ENCODE measurements at places on chromosomes 16 and 17.

DNA sequence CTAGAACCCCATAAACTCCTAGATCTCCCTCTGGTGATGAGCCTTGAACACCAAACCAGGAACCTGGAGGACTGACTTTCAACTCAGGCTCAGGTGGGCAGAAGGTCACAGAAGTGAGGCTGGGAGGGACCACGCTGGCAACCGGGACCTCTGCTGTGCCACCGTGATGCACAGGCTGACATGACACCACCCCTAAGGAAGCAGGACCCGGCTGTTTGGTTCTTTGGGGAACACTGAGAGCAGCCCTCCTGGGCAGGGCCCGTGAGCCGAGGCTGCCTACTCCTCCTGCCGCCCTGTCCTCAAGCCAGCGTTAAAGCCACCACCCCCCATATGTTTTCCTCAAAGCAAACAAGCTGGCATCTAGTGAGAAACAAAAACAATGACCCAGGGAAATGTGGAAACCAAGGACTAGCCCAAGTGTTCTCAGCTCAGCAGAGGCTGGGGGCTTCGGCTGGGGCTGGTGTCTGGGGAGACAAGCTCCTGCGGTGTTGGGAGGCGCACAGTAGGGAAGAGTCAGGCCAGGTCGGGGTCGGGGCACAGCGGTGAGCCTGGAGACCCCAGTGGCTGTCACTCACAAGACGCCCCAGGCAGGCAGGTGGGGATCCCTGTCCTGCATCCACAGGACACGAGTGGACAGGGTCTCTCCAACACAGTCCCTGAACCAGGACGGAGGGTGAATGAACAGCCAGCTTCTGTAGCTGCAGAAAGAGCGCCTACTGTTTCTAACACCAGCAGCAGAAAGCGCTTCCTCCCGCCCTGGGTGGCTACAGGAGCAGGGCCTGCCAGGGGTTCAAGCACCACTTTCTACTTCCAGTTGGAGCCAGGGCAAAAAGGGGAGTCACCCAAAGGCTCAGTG, 1.7 kb downstream of the SMIM5 start:
- no peak for DNase-seq

GRCh38 chr17:57938061-57938502, 17.1 kb downstream of the CUEDC1 start:
- no peak for DNase-seq

- no peak for DNase-seq
Observed at GRCh38 chr17:80262291-80262690, 1.6 kb downstream of the RNF213 start.

- DNase-seq, result no peak
Observed at GRCh38 chr16:88368994-88369393, 13.8 kb upstream of the ZNF469 start.

DNA sequence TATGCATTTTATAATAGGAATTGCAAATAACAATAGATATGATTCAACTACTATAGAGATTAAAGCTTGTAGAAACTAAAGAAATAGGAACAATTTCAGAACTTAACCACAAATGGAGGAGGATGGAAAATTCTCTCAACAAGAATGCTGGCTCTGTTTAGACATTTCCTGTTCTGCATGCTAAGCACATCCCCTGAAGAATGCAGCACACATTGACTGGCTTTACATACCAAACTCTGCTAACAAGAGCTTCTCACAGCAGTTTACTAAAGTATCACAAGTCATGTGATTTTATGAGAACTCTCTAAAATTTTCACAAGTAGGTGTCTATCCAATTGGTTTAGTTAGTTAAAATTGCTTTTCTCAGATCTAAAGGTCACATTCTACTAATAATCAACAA, 85.2 kb downstream of the SPAG9 start:
- no peak for DNase-seq

- no peak for DNase-seq
Observed at GRCh38 chr16:646679-647172, 2.4 kb upstream of the WDR90 start.

DNA sequence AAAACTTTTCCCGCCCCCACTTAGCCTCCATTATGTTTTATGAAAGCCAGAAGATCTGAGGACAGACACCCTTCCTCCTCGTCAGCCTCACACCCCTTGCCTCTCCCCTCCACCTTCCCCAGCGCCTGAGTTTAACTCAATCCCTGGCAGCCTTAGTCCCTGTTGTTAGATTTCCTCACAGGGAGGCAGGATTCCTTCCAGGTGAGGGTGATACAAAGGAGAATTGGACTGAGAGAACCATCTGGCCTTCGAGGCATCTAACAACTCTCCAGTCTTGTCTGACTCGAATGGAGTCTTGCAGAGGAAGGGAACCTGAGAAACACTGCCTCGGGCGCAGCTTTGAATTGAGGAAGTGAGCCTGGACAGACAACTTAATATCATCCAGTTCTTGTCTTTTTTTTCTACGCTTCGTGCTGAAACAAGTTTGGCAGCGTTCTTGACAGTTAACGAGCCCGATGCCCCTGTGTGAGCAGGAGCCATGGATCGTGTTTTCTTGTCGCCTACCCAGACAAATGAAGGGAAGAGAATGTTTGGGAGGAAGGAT, 1.3 kb upstream of the ZNF768 start:
- no peak for DNase-seq

DNA sequence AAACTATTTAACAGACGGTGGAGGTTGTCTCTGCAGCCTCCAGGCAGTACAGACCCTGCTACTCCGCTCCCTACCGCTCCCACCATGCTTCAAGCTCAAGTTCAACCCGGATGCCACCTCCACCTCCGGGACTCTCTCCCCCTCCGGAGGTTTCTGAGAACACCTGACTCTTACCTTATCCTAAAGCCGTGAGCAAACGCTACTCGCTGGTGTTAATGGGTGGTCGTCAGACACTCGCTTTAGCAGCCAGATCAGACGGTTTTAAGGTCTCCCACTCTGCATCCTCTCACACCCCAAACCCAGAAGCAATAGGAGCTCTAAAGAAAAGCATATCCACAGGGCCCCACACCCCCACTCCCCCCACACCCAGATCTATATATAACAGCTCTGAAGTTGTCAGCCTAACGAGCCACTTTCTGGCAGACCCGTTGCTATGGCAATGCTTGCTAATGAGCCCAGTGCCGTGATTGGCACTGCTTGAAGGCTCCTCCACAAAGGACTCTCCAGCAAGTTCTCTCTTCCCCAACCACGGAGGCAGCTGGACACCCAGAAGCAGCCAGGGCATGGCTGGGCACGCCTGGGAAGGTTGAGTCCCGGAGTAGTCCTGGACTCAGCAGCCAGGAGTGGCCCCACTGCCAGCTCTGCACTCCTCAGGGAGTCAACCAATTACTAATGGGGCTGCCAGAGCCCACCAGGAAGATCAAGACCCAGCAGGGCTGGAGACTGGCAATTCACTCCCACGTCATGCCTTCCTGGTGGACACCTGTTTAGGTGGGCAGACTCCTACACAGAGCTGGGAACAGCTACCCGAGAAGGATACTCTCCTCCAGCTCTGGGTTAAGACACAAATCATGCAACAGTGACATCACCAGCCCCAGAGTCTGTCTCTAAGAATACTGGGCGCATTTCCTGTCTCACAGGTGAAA, 121.2 kb upstream of the RCVRN start:
- DNase-seq, result no peak

- DNase-seq, result no peak
Observed at GRCh38 chr16:283033-283805, at the start of gene PDIA2. PDIA2 (plus strand) TSS chr16:283164; CDS start chr16:283170, 6 bp downstream.

DNA sequence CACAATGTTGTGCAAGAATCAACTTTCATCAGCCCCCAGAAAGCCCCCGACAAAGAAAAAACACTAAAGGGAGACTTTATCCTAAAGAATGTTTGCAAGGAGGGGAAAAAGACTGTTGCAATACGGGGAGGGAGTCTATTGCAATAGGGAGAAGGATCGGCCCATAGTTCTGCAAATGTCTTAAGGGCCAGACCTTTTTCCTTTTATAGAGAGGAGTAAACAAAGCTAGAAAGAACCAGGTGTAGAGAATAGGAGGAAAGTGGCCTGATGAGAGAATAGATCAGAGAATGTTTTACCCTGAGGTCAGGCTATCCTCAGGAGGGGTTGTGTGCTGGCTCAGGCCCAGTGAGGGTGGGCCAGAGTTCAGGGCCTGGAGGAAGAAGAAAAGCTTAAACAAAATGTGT, 8.7 kb upstream of the CAVIN1 start:
- DNase-seq, result no peak

DNA sequence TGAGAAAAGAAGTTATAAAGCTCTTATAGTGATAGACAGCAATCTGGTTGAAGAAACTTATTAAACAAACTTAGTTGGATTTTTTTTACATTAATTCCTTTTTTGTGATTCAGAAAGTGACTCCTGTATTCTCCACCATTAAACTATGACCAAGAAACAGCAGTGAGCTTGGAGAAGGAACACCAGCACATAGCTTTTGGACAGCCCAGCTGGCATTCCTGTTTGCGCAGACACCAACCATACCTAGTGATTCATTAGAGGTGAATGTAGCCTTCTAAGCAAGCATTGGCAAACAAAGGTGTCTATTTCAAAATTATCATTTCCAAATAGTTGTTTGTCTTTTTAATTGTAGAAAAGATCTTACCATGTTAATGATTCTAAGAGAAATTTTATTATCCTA, 94.4 kb downstream of the STXBP4 start:
- no peak for DNase-seq

DNA sequence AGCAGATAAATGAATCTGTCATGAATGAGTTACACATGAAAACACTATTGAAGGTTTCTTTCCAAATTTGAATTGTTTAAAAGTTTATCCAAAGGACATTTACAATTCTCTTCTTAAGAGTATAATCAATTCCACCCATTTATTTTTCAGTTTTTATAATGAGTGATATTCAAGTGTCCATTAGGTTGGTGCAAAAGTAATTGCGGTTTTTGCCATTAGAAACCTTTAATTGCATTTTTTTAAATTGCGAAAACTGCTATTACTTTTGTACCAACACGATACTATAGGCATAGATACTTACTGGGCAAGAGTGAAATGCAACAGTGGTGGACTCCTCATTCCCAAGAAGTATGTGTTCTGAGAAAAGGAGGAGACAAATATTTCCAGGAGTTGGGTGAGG, 422.7 kb upstream of the MON1B start:
- no peak for DNase-seq

DNA sequence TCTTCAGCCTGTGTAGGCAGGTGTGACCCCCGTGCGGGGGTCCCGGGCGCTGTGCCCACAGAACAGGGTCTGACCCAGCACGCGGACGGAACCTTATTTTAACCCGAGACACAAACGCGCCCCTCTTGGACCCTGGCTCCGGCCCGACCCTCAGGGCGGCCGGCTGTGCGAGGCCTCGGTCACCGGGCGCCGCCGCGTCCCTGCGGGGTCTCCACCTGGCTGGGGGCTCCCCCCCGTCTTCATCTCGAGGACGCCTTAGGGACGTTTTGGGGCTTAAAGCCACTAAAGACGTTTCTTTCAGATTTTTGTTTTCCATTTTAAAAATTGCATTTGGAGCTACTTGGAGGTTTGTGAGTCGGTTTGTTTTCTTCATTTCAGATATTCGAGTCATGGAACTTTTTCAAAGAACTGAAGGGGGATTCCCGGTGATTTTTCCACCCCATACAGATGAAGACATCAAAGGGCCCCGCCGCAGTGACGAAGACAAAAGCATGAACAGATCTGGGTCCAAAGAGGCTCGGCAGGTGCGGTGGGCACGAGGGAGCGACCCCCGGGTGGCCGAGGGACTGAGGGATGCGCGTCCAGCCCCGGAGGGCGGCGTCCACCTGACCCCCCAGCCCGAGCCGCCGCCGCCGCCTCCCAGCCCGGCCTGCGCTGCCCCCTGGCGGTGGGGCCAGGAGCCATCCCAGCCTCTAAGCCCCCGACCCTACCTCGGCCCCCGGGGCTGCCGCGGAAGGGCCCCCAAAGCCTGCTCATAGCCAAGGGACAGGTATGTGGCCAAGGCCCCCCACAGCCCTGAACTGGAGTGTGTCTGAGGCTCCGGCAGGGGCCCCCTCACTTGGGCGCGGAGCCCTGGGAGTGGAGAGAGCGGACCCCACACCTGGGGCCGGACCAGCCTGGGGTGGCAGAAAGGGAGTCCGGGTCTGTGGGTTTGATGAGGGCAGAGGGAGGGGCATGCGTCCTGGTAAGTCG, 3.8 kb upstream of the CD7 start:
- no peak for DNase-seq

DNA sequence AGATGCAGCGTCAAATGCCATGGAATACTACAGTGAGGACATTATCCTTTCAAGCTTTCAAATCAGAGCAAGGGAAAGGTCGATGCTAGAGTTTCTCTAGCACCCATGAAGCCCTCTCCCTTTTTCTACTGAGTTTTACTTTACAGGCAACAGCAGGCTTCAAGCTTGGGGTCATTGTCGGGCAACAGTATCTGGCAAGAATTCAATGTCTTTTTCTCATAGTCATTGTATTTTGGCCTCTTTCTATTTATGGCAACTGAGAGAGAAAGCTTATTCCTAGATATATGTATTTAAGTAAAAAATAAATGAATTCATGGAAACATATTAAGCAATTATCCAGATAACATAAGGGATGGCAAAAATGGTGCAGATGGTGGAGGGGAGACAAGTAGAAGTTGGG, 364 bp upstream of the CETP start:
- DNase-seq, result no peak

DNA sequence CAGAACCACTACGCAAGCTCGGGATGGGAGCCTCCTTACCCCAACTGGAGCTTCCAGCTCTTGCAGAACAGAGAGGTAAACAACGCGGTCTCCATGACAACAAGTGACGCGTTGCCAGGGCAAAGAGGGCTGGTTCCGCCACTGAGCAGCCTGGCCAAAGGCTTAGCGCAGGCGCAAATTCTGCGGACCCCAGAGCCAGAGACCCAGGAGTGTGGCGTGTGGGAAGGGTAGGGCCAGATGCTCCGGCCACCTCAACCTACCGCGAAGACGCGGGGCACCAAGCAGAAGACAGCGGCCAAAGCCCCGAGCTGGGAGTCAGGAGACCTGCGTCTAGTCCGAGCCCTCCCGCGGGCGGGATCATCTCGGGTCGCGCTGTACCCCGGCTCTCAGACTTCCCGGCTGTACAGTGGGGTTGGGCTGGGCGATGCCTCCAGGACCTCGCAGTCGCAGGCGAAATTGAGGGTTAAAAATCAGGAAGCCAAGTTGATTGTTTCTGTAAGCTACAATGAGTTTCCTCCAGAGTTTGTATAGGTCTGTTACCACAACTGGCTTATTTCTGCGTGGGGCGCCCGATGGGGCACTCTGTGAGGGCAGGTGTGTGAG, at the start of gene TEKT1:
Gene TEKT1 (minus strand): TSS at position 69 of the 603 bp plus-strand sequence. CDS start 1,353 bp downstream, outside the sequence.
- no peak for DNase-seq

DNA sequence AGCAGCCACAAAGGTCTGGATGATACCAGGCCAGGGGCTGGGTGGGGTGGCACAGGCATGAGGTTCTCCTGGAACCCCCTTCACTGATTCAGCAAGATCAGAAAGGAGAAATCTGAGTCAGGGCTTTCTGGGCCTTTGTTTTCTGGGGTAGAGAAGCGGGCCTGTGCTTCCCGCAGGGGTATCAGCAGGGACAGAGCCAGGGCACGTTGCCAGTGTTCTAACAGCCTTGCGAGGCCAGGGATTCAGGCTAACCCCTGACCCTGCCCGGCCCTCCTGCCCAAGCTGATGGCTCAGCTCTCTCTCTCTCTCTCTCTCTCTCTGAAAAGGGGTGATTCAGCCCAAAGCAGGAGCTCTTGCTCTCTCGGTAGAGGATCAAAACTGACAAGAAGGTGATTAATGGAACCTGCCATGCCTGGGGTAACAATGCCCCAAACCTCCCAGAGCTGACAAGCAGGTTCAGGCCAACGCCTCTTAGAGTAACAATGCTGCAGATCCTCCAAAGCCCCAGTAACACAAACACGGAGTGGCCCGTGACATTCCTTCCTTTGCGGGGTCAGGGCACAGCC, 2.0 kb upstream of the KRT13 start:
- no peak for DNase-seq

GRCh38 chr16:57575468-57576277, 33.2 kb downstream of the ADGRG5 start:
- DNase-seq, result no peak

GRCh38 chr16:1152123-1152638, 725 bp upstream of the CACNA1H start:
- DNase-seq, result peak; percentile 55

Measured in SK-N-DZ (cell line).